ENCODE measurements at places on chromosomes 5 and 9. TPM values are rescaled to one million over a fixed set of nuclear protein-coding genes. Genes with fewer than 3 reads are reported as not detected.

DNA sequence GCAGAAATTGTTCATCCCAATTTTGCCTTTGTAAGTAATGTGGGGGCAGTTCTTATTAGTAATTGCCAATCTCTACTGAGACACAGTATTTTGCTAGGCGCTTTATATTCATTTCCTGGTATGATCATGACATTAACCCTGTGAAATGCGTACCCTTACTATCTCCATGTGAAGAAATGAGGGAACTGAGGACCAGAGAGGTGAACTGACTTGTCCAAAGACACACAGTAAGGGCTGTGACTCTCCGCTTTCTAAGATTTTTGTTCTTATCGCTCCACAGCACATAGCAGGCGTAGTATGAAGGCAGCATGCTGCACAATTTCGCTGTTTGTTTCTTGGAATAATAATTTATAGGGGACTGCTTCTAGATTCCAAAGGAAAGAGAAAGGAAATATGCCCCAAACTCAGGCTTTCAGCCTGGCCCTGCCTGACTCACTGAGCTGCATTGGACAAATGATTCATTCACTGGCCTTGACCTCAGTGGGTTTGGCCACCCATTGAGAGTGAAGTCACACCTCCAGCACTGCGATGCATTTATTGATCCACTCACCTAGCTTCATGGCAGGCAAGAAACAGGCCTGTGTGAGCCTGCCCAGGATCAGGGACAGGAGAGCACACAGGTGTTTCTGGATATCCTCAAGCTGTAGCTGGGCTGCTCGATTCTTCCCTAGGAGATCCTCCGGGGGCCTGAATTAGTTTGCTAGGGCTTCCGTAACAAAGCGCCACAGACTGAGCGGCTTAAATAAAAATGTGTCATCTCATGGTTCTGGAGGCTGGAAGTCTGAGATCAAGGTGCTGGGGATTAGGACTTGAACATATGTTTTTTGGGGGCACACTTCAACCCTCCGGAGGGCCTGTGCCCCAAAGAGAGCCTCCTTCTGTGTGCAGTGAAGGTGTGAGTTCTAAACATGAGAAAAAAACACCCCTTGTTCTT, 7.2 kb upstream of the DUSP1 start:
- DNase-seq, result no peak

GRCh38 chr5:115733607-115734006, 82.9 kb downstream of the CDO1 start:
- DNase-seq, result no peak

- DNase-seq, result no peak
Observed at GRCh38 chr5:78547731-78548615, 100.6 kb downstream of the LHFPL2 start.

The PRLR gene
- not detected for total RNA-seq
